Left lobe of liver (tissue), 2 donors: ENCODE measurements at places on chromosomes 5 and 9. TPM values are rescaled to one million over a fixed set of nuclear protein-coding genes. Genes with fewer than 3 reads are reported as not detected.

- DNase-seq, result no peak
These were observed 78.2 kb upstream of the SPINK5 start for GRCh38 chr5:147985608-147986007.

The SLC46A2 gene
- total RNA-seq, result not detected

DNA sequence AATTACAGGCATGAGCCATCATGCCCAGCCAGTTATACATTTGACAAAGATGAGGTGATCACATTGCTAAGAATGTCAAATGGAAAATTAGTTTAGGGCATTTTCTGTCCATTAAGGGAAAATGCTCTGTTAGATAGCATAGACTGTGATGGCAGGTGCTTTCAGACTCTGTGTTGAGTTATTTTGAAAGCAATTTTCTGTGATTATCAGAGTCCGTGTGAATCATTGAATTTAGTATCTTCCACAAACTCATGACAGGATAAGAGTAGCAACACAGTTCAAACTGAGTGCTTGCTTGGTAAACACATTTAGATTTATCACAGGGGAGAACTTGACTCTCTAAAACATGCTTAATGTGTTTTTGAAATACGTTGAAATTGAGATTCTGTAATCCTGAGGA, 69.0 kb downstream of the GAPVD1 start:
- DNase-seq, result no peak

The CBY3 gene
- total RNA-seq, result not detected

GRCh38 chr5:171589461-171589860, 170.0 kb downstream of the FGF18 start:
- DNase-seq, result no peak

GRCh38 chr9:3329361-3329760, 196.4 kb downstream of the RFX3 start:
- no peak for DNase-seq

DNA sequence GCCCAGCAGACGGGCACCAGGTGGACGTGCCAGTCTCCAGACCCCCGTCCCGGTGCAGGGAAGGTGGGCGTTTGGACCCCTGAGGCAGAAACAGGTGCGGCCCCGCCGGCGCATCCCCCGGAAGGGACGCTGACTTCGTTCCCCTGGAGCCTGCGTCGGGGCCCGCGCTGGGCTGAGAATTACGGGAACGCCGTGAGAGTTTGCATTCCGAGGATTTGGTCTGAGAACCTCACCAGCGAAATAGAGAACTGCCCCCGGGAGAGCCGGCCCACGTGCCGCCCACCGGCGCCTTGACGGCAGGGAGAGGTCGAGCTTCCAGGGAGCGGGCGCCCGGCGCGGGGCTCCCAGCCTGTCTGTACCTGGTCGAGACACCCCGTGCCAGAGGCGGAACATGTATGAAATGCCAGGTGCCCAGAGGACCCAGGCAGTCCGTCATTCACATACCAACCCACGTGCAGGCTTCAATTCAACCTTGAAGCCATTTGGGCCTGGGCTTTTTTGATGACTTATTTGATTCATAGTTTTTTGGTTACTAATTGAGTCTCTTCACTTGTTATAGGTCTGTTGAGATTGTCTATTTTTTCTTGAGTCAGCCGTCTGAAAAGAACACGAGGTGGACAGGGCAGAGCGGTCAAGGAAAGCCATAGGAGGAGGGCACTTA, 877 bp upstream of the CAMSAP1 start:
- DNase-seq, result no peak

DNA sequence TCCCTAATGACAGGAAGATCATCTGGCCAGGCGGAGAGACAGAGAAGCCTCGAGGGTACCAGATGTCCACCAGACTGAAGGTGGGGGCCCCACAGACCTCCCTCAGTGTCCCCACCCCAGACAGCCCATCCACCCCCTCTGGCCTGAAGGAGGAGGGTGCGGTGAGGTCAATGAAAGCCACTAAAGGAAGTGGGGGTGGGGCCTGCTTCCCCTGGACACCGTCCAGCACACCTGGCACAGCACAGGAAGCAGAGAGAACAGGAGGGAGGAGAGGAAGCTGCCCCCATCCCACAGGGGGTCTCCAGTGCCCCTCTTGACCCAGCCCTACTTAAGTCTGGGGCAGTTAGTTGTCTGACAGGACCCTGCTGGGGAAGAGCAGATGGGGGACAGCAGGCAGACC, 11.2 kb downstream of the LRRC26 start:
- DNase-seq, result no peak

DNA sequence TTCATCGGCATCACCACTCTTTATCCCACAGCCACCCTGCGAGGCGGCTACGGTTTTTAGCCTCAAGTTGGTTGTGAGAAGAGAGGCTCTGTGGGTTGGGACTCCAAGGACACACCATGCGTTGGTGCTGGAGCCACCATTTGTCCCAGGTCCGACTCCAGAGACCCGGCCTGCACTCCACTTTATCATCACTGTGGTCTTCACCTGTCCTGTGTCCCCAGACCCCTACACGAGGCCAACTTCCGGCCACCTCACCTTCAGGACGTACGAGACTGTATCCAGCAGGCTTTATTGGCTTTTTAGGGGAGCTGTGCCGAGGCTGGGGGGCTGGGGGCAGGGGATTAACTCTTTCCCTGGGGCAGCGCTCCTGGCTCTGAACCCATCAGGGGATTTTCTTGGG, 55.0 kb downstream of the GTF3C4 start:
- DNase-seq, result no peak

The ZBTB5 gene
- 5.5 TPM for total RNA-seq

The PDZD2 gene
- 0.63 TPM for total RNA-seq

- DNase-seq, result no peak
These were observed 187.1 kb upstream of the GRIN3A start for GRCh38 chr9:101925498-101925897.

DNA sequence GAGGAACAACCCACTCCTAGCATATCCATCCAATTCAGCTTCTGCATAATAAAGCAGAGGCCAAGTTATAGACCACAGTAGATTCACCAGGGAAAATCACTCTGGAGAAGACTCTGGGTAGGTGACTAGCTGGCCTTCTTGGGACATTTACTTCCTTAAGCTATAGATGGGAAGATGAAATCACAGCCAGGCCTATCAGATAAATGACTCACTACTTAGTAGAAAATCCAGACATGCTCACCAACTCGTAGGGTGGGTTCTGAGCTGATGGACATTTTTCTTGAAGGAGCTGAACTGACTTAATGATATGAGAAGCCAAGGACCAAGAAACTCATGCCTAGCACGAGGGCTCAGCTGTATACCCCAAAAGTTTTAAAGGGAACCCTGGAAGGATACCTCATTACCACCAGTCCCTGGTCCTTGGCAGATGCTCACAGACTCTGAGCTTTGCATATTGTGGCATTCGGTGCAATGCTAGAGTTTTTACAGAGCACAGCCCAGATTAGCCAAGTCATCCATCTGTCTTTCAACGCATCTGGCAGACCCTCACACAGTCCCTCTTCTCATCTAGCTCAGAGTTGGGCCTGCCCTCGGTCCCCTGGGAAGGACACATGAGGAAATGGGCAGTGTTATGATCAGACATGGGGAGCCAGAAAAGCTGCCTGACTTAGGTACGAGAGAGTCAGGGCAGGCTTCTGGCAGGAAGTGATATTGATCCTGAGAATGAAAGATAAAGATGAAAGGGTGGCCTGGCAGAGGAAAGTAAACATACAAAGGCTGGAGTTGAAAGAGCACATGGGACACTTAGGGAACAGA, 15.0 kb downstream of the ACSL6 start:
- no peak for DNase-seq

The PCDHGA6 gene
- total RNA-seq, result 0.68 TPM

The ADGRV1 gene
- 9.3 TPM for total RNA-seq

- DNase-seq, result no peak
These were observed 1045.4 kb downstream of the DTWD2 start for GRCh38 chr5:117942861-117943519.

The ZNF366 gene
- total RNA-seq, result 1.7 TPM

The NTNG2 gene
- 0.38 TPM for total RNA-seq

The ROR2 gene
- total RNA-seq, result 0.15 TPM

DNA sequence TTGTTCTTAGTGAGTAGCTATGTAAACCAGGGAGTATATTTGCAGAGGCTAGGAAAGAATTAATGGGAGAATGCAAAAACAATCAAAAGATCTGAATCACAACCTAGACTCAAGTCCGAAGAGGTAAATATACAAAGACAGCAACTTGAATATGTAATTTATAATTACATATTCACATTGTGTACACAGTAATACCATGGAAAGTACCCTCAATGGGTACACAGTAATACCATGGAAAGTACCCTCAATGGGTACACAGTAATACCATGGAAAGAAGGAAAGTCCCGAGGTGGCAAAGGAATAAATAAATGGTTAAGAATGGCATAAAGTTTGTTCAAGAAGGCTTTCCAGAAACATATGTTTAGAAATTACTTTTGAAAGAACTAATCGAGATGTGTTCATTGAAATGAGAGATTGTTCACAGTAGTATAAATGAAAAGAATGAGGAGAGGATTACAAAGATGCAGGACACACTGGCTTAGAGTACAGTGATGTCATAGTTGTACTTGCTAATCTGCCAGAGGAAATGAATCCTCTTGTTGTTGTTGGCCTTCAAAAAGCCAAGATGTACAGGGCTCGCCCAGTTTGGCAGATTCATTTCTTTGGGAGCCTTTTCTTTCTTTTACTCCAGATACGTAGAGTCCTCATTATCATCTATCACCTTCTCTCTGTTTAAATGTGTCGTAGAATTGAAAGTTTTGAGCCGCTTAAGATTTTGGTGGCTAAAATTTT, 116.0 kb downstream of the UNC13B start:
- DNase-seq, result no peak

- DNase-seq, result no peak
These were observed 12.7 kb downstream of the LPCAT1 start for GRCh38 chr5:1511048-1511447.

- no peak for DNase-seq
These were observed 93.6 kb upstream of the TLE4 start for GRCh38 chr9:79477955-79478771.

- DNase-seq, result no peak
These were observed 73.0 kb downstream of the ENC1 start for GRCh38 chr5:74567411-74567995.

DNA sequence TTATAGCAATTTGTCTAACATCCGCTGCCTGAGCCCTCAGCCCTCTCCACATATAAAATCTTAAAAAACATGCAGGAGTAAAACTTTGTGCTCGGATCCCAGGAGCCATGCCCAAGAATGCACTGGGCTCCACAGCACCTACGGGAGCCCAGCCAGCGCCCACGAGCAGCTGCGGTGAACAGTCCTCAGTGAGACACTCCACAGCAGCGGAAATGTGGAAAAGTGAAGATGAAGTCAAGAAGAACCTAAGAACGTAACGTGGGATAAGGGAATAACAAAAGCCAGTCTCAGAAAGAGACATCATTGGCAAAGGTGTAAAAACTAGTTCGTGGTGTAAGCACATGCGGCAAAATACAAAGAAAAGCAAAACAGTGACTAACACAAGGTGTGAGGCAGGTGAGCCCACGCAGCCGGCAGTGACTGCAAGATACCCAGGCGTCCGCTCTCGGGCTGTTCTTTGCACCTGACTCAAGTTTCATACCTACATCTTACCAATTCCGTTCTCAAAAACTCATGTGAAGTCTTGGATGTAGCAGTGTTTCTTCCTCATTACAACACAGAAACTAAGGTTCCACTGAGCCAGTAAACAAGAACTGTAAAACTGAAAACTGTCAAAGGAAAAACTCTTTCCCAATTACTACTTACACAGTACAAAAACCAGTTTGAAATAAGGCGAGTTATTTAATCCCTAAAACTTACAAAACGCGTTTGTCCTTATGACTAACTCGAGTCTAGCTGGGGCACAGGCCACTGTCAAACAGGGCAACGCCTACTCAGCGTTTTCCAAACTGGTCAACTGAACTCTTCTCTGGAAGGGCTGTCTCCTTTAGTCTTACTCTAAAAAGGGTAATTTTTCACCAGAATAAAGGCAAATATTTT, 1.7 kb downstream of the CAMSAP1 start:
- DNase-seq, result peak; percentile 38

The SPATA31E1 gene
- not detected for total RNA-seq

The SMIM15 gene
- 26.7 TPM for total RNA-seq

DNA sequence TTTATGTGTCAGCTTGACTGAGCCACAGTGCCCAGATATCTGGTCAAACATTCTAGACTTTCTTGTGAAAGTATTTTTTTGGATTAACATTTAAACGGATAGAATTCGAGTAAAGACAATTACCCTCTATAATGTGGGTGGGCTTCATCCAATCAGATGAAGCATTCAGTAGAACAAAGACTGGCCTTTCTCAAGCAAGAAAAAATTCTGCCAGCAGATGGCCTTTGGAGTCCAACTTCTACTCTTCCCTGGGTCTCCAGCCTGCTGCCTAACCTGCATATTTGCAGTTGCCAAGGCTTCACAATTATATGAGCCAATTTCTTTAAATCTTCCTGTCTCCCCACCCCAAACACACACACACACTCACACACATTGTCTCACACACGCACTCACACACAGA, 86.4 kb downstream of the MED10 start:
- DNase-seq, result no peak

- no peak for DNase-seq
These were observed 95.7 kb downstream of the KCNT1 start for GRCh38 chr9:135797507-135798262.

GRCh38 chr5:35776757-35777156, 79.9 kb upstream of the IL7R start:
- DNase-seq, result no peak

The HMMR gene
- 0.33 TPM for total RNA-seq

The FAM163B gene
- 2.8 TPM for total RNA-seq

- DNase-seq, result peak; percentile 76
These were observed 26.2 kb upstream of the BICD2 start for GRCh38 chr9:92790542-92791527.

DNA sequence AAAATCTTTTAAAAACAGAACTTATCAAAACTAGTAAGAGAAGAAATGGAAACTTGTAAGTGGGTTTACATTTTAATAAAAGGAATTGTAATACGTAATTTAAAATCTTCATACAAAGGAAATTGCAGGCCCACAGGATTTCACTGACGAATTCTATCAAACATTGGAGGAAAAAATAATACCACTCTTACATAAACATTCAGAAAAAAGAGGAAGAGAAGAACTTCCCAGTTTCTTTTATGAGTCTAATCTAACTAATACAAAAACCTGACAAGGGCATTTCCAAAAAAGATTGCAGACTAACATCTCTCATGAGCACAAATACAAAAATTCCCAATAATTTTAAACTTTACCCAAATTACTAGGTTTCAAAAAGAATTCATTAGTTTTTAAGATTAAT, 149.0 kb downstream of the RANBP17 start:
- DNase-seq, result no peak

The DIPK1B gene
- total RNA-seq, result 3.0 TPM

GRCh38 chr5:59164041-59164830, 581.4 kb downstream of the RAB3C start:
- no peak for DNase-seq
